ENCODE measurements at places on chromosomes 4 and X. TPM values are rescaled to one million over a fixed set of nuclear protein-coding genes. Genes with fewer than 3 reads are reported as not detected.

GRCh38 chr4:52144372-52144771 lies 93.3 kb downstream of the SPATA18 start:
- no peak for DNase-seq
- H3K27me3 ChIP-seq: no peaks in the 10 kb centered on the region
- no peaks in the 10 kb centered on the region for H3K36me3 ChIP-seq
- no peak overlapping the region for H3K4me3 ChIP-seq

DNA sequence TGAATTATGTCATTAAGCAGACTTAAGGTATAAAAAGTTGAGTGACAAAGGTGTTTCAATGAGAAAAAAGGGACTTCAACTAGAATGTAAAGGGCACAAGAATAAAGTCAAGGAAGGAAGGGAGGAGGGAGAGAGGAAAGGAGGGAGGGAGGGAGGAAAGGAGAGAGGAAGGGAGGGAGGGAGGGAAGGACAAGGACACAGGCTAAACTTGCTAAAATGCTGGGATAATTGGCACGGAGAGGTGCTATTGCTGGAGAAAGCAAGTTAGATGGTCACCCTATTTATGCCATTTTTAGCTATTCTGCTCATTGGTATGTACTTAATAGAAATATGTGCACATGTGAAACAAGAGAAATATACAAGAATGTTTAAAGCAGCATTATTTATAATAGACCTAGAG lies 44.9 kb upstream of the SPP1 start:
- no peaks in the 10 kb centered on the region for H3K4me1 ChIP-seq
- H3K27me3 ChIP-seq: no peaks in the 10 kb centered on the region
- no peaks in the 10 kb centered on the region for H3K36me3 ChIP-seq

GRCh38 chrX:43940816-43941474 lies 32.2 kb downstream of the NDP start:
- no peak for DNase-seq
- no peaks in the 10 kb centered on the region for H3K36me3 ChIP-seq
- H3K4me1 ChIP-seq: no peaks in the 10 kb centered on the region

The STBD1 gene
- total RNA-seq: 4.9 TPM

DNA sequence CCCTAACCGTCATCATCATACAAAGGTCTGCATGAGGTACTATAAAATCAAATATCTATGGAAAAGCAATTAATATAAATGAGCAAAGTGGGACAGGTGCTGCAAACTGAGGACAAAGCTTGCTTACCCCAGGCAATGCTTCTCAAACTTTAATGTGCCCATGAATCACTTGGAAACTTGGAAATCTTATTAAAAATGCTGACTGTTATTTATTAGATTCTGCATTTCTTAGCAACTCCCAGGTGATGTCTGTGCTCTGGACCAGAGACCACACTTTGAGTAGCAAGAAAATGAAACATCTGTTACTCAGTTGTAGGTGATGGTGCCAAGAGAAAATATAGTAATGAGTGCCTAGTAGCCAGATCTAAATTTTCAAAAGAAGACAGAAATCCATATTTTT lies 890.4 kb upstream of the FTHL17 start:
- no peak overlapping the region for H3K27ac ChIP-seq
- H3K27me3 ChIP-seq: no peaks in the 10 kb centered on the region
- no peak overlapping the region for H3K4me3 ChIP-seq
- no peak for DNase-seq
- H3K4me1 ChIP-seq: no peaks in the 10 kb centered on the region
- no peaks in the 10 kb centered on the region for H3K36me3 ChIP-seq

DNA sequence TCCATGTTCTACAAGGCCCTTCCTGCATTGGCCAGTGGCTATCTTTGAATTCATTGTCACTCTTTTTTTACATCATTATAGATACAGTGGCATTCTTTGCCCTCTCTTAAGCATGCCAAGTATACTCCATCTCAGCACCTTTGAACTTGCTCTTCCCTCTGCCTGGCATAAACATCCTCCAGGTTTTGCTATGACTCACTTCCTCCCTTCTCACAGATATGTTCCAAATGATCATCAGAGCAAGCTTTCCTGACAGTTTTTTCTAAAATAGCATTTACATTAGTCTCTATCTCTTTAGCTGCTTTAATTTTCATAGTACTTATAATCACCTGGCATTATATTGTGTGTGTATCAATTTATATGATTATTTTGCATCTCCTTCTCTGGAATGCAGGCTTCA lies 553.3 kb upstream of the MAGEB2 start:
- H3K27me3 ChIP-seq: no peaks in the 10 kb centered on the region
- H3K4me1 ChIP-seq: peaks cover 5% of the 10 kb centered on the region
- H3K4me3 ChIP-seq: no peak overlapping the region
- peak; percentile 42 for DNase-seq

DNA sequence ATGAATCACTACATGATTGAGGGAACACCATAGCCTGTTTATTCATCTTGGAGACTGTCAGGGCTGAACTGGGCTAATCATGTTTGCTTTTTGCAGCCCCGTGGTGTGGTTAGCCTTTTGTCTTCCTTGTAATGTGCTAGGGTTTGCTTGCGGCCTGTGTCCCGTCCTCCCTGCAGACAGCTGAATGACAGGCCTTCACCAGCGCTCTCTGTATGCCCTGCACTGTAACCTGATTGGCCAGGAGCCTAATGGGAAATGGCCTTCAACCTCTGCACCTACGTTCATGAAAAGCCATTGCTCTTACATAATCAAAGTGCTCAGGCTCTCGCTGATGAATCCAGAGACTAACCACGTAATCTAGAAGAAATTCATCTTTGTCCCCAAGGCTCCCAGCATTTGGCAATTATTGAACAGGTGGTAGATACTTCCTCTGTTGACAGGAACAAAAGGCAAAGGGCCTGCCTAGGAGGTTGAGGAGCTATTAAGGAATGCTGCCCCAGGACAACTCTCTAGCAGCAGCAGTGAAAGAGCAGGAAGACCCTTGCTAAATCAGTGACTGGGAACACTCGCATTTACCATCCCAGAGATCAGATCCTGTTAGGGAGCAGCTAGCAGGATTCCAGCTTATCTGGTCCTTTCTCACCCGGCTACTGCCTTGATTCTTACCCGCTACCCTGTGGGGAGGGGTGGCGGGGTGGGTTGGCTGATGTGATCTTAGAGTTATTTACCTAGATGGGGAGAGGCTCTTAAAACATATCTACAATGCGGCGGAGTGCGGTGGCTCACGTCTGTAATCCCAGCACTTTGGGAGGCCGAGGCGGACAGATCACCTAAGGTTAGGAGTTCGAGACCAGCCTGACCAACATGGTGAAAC lies 42.3 kb upstream of the FAT1 start:
- no peaks in the 10 kb centered on the region for H3K27me3 ChIP-seq
- DNase-seq: no peak
- no peak overlapping the region for H3K4me3 ChIP-seq
- H3K36me3 ChIP-seq: no peaks in the 10 kb centered on the region
- H3K27ac ChIP-seq: peak overlapping the region; percentile 61

The PRKG2 gene
- 0.59 TPM for total RNA-seq

DNA sequence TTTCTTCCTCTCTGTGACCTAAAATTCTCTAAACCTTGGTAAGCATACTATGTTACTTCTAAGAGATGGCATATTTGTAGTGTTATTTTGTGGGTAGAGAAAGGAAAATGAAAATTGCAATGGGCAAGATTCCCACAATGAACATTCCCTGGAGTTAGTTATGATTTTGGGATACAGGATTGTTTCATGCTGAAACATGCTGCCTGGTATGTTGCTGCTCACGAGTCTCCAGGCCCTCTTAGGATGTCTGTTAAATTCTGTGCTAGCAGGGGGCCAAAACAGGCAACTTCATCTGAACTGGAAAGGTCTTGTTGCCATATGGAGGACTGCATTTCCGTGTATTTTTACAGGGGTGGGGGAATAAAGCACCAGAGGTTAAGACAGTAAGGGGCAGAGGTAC lies 18.9 kb upstream of the MSMO1 start:
- H3K27me3 ChIP-seq: no peaks in the 10 kb centered on the region
- H3K36me3 ChIP-seq: no peaks in the 10 kb centered on the region
- H3K4me1 ChIP-seq: no peaks in the 10 kb centered on the region
- H3K27ac ChIP-seq: no peak overlapping the region
- H3K4me3 ChIP-seq: no peak overlapping the region

DNA sequence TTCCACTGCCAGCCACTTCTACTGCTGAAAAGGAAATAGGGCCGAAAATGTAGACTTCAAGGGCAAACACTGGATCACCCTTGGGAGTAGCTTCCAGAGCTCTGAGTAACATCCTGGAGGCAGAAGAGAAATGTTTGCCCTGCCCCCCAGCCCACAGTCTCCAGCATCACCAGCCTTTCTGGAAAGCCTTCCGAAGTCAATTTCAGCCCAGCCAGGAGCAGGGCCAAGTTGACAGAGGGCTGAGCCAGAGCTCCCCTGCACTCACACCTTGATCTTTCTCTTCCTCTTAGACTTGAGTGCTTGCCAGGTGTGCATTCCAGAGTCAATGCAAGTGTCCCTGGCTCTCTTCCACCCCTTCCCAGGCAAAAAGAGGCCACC lies 35.2 kb downstream of the SLC25A5 start:
- no peaks in the 10 kb centered on the region for H3K36me3 ChIP-seq
- DNase-seq: peak; percentile 61
- H3K27me3 ChIP-seq: no peaks in the 10 kb centered on the region

The MAGEA2 gene
- total RNA-seq: 0.28 TPM

The MMRN1 gene
- not detected for total RNA-seq

The VSIG1 gene
- not detected for total RNA-seq

- no peak overlapping the region for H3K27ac ChIP-seq
- peaks cover 6% of the 10 kb centered on the region for H3K4me1 ChIP-seq
- H3K27me3 ChIP-seq: no peaks in the 10 kb centered on the region
- DNase-seq: no peak
Observed at GRCh38 chr4:188975271-188975670, 836.0 kb downstream of the TRIML1 start.

All from Panc1 (cell line).